Activated CD4-positive, alpha-beta T cell treated with anti-CD3 and anti-CD28 coated beads, Interleukin-2, Interleukin-4, amounts not matched to agents 100 ng/mL and 50 ng/mL, durations not matched to agents 16 hours and 8 hours (primary cell): ENCODE measurements at places on chromosomes 2 and 18.

- no peak for DNase-seq
Measured at GRCh38 chr2:15664273-15665066, 72.8 kb downstream of the DDX1 start.

DNA sequence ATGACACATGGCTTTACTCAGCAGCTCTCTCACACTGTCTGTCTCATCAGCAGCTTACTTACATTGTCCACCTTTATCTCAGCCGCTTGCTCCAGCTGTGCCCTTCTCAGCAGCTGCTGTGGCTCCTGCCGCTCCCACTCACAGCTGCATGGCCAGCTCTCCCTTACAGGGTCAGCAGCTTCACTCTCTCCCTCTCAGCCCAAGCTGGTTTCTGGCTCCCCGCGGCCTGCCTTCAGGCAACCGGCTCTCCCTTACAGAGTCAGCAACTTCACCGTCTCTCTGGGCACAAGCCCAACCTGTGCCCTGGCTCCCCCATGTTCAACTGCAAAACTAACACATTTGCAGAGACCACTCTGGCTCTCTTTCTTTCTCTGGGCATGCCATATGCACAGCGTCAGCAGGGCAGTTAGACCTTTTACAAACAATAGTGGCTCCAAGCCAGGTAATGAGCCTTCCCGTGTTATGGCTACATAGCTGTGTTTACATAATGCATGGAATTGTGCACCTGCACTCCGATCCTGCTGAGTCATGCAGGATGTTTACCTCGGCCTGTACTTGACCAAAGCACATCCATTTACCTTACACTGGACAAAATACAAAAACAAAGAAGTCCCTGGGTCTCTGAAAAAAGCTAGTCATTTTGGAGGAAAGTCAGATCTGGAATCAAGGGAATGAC is 167.3 kb downstream of the DOK6 start:
- DNase-seq = no peak

- DNase-seq = no peak
Measured at GRCh38 chr2:138910427-138910826, 130.2 kb upstream of the NXPH2 start.

- DNase-seq = no peak
Measured at GRCh38 chr2:47373747-47374146, 29.2 kb upstream of the MSH2 start.

DNA sequence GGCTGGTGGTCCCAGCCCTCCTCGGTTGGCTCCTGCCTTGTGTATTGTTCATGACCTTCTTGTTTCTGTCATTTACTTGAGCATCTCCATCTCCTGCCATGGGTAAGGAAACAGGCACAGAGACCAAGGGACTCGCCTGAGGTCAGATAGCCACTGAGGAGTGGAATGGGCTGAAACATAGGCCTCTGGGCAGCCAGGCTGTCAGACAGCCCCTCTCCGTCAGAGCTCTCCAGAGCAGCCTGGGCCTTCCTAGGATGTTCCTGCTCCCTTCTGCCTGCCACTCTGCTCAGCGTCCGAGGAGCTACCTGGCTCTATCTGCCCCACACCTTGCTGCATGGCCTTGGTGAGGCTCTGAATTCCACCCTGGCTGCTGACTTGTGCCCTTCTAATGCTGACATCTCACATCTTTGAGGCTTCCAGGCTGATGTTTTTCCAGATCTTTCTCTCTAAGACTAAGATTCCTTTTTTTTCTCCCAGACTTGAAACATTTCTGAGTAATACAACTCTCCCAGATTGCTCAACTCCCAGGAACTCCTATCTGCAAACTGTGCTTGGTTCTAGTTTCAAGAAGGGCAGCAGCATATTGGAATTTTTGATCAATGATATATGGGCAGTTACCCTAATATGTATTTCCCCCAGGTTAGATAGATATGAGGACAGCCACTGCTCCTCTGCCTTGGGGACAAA is 67.7 kb downstream of the MCFD2 start:
- no peak for DNase-seq

GRCh38 chr2:39703181-39703872 is 37.6 kb downstream of the TMEM178A start:
- DNase-seq = no peak

DNA sequence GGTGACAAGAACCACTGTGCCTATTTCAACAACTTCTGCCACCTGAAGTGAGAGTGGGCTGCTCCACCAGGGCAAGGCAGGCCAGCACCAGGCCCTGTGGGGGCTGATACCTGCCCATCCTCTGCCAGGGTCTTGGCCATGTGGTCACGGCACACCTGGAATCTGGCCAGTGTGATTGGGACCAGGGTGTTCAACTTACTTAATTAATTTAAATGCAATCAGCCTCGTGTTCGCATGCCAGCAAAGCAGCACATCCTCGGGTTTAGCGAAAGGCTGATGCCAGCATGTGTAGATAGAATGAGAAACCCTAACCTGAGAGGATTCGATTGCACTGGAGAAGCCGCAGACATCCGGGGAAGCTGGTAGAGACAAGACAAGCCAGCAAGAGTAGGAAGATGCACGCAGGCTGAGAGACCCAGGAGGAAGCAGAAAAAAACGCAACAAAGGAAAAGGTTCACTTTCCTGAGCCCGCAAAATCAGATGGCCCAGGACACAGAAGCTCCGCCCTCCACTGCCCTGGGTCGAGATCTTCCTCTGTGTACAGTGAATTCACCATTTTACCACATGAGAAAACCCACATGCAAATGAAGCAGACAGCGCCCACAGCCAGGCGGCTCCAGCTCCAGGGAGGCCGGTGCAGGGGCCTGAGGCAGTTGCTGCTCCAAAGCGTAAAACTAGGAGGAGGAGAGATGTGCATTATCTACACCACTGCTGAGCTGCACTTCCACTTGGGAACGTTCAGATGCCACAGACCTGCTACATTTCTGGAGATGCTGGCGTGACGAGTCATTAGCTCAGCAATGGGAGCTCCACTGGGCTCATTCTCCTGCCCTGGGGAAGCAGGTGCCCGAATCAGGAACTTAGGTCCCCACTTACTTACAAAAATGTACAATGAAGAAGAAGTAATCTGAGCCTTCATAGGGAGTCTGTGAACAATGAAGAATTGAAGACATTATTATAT is 92.1 kb downstream of the TMEM18 start:
- DNase-seq = peak; percentile 42

- DNase-seq = no peak
Measured at GRCh38 chr2:8822218-8822617, 15.2 kb downstream of the KIDINS220 start.

- DNase-seq = peak; percentile 100
Measured at GRCh38 chr2:218269900-218270720, at the start of the genes AAMP and PNKD. TSS of gene AAMP (minus strand) at chr2:218270137. CDS start at chr2:218270086, 51 bp downstream. TSS of gene PNKD (plus strand) at chr2:218270519. CDS start at chr2:218270536, 17 bp downstream.

GRCh38 chr2:42913280-42913878 is 121.0 kb upstream of the HAAO start:
- DNase-seq = no peak

GRCh38 chr18:31269566-31269965 is 48.4 kb upstream of the DSG1 start:
- no peak for DNase-seq

DNA sequence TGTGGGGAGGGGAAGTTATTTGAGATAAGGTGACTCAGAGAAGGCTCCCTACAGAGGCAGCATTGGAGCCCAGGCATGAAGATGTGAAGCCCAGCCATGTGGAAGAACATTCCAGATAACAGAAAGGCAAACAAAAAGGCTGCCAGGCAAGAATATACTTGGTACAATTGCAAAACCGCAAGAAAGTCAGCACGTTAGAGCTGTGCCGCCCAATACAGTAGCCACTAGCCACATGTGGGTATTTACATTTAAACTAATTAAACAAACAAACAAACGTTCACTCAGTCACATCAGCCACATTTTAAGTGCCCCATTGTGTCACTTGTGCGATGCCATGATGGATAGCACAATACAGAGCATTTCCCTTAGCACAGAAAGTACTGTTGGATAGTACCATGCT is 179.6 kb downstream of the SATB2 start:
- no peak for DNase-seq

DNA sequence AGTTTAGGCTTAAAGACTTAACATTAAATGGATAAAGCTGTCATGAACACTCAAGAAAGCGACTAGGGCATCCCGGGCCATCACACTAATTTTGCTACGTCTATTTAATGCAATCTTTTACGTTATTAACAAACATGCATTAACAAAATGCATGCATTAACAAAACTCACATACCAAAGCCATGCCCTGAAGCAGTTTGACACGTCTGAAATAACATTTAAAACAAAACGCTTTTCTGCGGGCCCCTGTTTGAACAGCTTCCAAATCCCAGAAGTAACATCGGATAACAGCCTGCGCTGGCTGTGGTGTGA is 458 bp downstream of the B4GALT6 start:
- DNase-seq = no peak

- DNase-seq = no peak
Measured at GRCh38 chr2:20977520-20978180, 66.2 kb downstream of the APOB start.

- no peak for DNase-seq
Measured at GRCh38 chr2:188851826-188852225, 122.3 kb upstream of the COL3A1 start.

GRCh38 chr2:237715459-237715947 is 83.1 kb upstream of the RBM44 start:
- DNase-seq = no peak

GRCh38 chr18:54069729-54070128 is 154.7 kb downstream of the MBD2 start:
- DNase-seq = no peak

- no peak for DNase-seq
Measured at GRCh38 chr2:127361929-127362885, 25.6 kb downstream of the MAP3K2 start.

GRCh38 chr18:33232318-33232626 is 208.2 kb downstream of the CCDC178 start:
- no peak for DNase-seq

DNA sequence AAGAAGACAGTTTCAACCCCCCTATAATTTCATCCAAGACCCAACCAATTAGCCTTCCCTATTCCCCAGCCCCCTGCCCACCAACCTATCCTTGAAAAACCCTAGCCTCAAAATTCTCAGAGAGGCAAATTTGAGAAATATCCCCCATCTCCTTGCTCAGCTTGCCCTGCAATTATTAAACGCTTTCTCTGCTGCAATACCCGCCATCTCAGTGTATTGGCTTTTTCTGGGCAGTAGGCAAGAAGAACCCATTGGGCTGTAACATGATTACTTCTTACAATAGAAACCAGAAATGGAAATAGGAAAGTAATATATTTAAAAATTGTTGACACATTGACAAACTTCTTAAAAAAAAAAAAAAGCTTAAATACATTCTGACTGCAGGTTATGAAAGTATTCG is 140.6 kb upstream of the CCDC150 start:
- DNase-seq = no peak

DNA sequence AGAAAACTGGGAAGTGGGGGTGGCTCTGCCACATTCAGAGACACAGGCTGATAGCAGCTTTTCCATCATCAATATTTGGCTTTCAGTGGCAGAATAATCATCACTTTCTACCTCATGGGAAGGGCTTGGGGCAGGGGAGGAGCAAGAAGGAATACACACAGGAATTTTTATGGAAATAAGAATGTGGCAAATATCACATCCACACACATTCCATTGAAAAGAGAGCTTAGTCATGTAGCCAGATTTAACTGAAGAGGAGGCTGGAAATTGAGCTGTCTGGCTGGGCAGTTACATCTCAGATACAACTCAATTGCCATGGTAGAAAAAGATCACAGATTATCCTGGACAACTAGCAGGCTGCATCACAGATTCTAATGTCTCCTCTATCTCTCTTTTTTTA is 1474.0 kb upstream of the ACVR2A start:
- DNase-seq = no peak

DNA sequence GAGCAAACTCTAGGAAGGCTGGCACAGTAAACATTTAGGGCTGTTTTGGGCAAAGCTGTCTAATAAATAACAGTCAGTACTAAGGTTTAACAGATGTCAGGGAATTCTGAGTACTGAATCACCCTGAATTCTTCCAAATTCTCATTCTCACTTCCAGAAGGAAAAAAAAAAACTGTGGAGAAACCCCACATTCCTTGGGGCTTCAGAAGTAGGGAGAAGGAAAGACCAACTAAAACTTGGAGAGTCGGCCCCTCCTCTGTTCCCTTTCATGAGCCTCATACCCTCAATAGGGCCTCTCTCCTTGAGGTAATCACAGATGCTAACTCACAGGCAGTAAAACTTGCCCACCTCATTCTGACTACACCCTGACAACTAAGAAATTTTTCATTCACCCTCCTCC is 62.1 kb downstream of the CCDC148 start:
- no peak for DNase-seq

- DNase-seq = no peak
Measured at GRCh38 chr2:240397542-240397916, 37.9 kb upstream of the GPC1 start.

DNA sequence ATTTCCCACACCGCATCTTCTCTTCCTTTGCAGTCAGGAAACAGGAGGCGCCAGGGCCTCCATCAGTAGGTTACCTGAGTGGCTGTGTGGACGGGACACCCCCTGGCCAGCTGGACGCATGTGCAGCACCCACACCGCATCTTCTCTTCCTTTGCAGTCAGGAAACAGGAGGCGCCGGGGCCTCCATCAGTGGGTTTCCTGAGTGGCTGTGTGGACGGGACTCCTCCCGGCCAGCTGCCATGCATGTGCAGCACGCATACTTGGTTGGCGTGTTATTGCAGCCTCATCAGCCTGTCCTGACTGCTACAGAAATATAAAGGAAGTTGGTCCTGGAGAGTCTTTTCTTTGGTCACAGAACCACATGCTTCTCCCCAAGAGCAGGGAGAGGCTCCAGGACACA is 74.6 kb downstream of the DCDC2C start:
- DNase-seq = no peak

DNA sequence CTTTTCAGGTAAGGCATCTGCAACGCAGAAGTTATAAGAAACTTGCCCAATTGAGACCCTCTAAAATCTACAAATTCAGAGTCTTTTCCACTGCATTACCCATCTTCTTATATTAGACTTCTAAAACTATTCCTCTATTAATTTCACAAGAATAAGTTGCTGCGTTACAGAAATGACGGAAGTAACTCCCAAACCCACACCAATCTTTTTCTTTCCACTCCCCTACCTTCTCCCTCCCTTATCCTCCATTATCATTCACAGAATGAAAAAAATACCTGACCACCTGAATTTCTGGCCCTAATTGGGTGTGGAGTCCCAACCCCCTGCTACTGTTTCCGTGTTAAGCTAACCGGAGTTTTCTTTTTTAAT is 689 bp downstream of the RPRD1A start:
- peak; percentile 1 for DNase-seq

GRCh38 chr2:161918692-161919091 is 155.3 kb downstream of the DPP4 start:
- no peak for DNase-seq

DNA sequence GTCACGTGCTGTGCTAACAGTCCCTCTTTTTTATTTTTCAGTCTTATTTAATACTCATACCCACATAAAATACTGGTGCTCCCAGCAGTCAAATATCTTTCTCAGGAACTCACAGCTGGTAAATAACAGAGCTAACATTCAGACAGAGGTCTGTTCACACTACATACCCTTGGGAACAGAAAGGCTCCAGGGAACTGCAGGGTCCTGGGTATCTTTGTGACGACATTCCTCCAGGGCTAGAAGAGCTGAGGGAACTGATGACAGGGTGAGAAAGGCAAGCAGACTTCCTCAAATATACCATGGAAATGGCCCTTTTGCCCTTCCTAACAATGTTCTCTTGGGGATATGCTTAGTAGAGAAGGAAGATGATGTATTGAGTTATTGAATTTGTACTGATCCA is 19.3 kb downstream of the PDE6D start:
- no peak for DNase-seq

GRCh38 chr2:3827673-3828575 is 124.5 kb downstream of the DCDC2C start:
- DNase-seq = peak; percentile 30

- DNase-seq = no peak
Measured at GRCh38 chr2:172480301-172481218, 53.2 kb downstream of the ITGA6 start.

GRCh38 chr18:79257480-79257879 is 138.2 kb upstream of the NFATC1 start:
- no peak for DNase-seq
